ENCODE measurements at places on chromosomes 6 and 20.

DNA sequence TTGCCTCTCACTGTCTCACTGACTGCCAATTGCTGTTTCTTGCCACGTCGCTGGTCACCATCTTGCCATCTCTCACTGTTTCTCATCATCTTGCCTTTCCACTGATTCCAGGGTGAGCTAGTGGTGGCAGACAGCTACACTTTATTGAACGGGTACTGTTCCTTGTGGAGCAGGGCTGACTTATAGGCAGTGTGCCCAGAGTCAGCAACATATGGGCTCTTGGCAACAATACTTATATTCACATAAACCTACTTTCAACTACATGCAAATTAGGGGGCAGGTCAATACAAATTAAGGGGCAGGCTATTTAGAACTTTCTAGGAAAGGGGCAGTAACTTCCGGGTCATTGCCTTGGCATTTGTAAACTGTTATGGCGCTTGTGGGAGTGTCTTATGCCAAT lies 186.2 kb upstream of the SYNDIG1 start:
- no peak for DNase-seq

DNA sequence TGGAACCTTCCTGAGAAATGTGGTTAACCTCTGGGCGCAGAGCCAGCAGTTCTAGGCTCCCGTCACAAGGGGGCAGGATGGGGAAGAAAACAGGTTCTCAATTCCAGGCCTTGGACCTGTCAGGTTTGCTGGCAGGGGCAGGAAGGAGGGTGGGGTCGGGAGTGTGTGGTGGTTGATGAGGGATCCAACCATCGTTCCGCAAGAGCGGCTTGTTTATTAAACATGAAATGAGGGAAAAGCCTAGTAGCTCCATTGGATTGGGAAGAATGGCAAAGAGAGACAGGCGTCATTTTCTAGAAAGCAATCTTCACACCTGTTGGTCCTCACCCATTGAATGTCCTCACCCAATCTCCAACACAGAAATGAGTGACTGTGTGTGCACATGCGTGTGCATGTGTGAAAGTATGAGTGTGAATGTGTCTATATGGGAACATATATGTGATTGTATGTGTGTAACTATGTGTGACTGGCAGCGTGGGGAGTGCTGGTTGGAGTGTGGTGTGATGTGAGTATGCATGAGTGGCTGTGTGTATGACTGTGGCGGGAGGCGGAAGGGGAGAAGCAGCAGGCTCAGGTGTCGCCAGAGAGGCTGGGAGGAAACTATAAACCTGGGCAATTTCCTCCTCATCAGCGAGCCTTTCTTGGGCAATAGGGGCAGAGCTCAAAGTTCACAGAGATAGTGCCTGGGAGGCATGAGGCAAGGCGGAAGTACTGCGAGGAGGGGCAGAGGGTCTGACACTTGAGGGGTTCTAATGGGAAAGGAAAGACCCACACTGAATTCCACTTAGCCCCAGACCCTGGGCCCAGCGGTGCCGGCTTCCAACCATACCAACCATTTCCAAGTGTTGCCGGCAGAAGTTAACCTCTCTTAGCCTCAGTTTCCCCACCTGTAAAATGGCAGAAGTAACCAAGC lies 29.6 kb downstream of the SRSF3 start:
- DNase-seq = peak; percentile 82

- no peak for DNase-seq
Measured at GRCh38 chr6:39451831-39452230, 129.3 kb upstream of the KCNK16 start.

- no peak for DNase-seq
Measured at GRCh38 chr6:135147637-135148592, 33.2 kb upstream of the MYB start.

DNA sequence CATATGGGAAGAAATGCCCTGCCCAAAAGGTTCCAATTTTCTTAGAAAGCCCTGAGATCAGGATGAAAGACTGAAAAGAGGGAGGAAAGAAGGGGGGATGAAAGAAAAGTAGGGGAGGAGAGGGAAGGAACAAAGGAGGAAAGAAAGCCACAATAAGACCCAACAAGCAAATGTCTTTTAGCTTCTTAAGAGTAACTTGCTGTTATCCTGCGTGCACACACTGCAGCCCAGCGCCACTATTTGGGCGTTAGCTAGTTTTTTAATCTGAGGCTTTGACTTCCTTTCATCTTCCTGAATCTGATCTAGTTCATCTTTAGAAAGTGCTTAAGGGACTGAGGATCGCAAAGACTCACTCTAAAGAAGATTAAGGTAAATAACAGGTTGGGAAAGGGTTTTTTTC lies 77.4 kb upstream of the HDDC2 start:
- DNase-seq = no peak

DNA sequence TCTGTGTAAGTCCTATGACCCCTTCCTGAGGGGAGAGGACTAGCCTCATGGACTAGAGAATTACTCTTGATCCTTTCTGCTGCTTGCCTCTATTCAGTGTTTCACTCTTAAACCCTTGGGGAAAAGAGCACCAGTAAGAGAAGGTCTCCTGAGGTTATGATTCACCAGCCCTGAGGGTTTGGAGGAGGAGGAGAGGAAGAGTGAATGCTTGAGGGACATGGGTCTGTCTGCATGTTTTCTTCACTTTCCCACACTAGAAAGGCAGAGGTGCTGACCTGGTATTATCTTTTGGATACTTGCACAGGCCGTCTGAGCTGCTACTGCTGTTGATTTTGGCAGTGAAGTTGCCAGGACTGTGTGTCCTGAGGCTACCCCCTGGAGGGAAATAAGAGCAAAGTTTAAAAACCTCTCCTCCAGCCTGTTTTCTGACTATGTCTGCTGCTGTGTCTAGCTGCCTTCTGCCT lies 78.3 kb downstream of the CD109 start:
- DNase-seq = peak; percentile 56

DNA sequence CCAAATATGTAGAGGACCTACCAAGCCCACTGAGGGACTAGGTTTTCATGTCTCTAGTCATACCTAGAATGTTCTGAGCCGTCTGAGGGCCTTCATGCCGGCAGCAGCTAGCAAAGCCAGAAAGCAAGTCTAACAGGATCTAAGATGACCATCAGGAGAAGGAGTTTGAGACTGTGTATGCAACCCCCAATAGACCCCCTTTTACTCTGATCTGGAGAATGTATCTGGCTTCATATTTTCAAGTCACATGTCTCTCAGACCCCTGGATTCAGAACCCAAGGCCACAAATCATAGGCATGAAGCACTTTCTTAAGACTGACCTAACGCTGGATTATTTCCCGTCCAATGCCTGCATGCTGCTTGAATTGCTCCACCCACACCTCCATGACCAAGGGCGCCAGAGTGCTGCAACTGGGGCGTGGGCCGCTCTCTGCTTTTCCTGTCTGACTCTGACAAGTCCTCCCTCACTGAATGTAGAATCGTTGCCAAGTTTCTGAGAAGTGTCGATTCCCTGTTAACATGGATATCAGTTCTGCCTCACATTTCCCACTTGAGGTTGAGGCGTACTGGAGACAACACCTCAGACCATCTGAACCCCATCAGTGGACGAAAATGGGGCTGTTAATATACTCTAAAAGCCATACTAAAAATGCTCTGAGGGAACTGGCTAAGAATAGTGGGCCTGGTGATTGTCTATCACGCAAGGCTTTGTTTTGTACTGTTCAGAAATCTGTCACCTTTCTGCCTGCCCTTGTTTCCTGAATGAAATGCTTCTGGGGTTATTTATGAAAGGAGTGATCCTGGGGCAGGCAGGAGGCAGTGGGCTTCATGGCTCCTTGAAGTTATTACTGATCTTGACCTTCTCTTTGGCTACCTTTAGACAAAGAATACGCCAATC lies 23.9 kb upstream of the ASXL1 start:
- DNase-seq = no peak

DNA sequence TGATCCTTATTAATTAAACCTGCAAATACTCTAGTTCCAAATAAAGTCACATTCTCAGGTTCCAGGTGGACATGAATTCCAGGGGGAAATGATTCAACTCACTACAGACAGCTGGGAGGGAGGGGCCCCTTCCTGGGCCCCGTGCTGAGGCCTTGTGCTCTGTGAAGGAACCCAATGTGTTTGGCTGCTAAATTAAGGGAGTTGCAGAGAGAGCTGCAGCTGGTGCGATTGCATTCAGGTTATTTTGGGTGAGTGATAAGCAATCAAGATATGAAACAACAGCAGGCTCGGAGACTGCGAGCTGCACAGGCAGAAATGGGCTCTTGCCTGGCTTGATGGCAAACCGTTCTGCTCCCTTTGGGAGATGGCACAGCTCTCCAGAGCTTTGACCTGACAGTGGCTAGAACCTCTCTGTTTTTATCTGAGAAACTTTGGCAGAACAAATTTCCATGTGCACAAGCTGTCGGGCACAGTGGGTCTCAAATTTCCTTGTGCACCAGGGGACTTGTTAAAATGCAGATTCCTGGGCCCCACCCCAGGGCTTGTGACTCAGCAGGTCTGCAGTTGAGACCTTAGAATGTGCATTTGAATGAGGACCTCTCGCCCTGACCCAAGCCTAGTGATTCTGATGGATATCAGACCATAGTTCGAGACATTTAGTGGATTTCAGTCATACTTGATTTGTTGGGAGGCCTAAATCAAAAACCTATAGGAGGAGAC lies 9.8 kb downstream of the MAPK13 start:
- DNase-seq = no peak

- DNase-seq = no peak
Measured at GRCh38 chr6:53938810-53939209, 144.0 kb downstream of the LRRC1 start.

Measured in RWPE1 (cell line).